ENCODE measurements at places on chromosomes 16 and 17.
A peak's percentile ranks its signal among the peaks of the same experiment; 100 is the strongest.

DNA sequence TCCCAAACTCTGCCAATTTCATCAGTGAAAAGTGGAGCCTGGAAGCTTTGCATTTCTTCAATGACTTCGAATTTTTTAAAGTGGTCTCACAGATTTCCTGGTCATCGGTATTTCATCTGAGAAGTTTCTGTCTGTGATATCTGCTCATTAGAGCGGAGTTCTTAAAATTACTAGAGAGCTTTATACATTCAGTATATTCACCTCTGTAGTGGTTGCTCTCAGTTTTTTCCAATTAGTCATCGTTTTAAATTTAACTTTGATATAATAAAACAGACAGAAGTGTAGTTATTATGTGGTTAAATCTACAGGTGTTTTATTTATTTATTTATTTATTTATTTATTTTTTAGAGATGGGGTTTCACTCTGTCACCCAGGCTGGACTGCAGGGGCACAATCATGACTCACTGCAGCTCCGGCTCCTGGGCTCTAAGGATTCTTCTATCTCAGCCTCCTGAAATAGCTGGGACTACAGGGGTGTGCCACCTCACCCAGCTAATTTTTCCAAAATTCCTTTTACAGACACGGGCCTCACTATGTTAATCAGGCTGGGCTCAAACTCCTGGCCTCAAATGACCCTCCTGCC lies 16.0 kb downstream of the ARHGAP17 start:
- no peak for DNase-seq

DNA sequence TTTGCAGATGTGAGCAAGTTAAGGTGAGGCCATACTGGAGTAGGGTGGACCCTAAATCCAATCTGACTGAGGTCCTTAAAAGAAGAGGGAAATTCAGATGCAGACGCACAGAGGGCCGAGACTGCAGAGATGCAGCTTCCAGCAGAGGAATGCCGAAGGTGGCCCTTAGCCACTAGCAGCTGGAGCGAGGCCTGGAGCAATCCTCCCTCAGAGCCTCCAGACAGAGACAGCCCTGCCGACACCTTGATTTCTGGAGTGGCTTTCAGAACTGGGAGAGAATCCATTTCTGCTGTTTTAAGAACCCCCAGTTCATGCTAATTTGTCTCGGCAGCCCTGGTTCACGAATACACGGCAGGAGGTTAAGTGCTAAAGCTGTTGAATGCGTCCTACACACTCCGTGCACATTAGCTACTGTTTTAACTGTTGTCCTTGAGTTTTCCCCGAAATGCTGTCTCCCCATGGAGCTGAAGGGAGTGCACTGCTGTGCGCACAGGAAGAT lies 135.5 kb downstream of the IRF8 start:
- DNase-seq: no peak

GRCh38 chr17:48162946-48163506 lies 55.5 kb downstream of the SNX11 start:
- DNase-seq: no peak

- DNase-seq: peak; percentile 22
These were observed 4.9 kb upstream of the IL32 start for GRCh38 chr16:3060339-3061127.

GRCh38 chr17:83194186-83194561 lies 114.8 kb downstream of the METRNL start:
- no peak for DNase-seq

DNA sequence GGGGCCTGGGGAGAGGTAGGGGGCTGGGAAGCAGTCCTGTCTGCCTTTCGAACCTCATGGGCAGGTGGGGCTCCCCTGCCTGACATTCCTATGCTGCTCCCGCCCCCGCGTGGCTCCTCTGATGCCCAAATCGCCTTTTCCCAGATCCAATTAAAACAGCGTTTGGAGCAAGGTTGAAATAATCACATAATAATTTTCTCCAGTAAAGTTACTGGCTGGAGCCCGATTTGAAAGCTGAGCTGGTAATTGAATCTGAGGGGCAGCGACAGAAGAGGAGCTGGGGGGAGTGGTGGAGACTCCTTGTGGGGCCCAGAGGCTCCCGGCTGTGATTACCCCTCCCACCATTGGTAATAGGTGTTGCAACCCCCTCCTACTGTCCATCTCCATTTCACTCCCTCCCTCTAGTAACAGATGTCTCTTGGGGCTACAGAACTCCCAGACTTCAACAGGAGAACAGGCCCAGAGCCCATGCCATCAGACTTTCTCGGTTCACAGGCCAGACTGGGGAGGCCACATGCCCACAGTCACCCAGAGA lies 38.9 kb upstream of the C1QL1 start:
- no peak for DNase-seq

GRCh38 chr17:9912121-9913099 lies 7.3 kb upstream of the RCVRN start:
- no peak for DNase-seq

- DNase-seq: no peak
These were observed 47.2 kb downstream of the YPEL2 start for GRCh38 chr17:59378675-59379074.

DNA sequence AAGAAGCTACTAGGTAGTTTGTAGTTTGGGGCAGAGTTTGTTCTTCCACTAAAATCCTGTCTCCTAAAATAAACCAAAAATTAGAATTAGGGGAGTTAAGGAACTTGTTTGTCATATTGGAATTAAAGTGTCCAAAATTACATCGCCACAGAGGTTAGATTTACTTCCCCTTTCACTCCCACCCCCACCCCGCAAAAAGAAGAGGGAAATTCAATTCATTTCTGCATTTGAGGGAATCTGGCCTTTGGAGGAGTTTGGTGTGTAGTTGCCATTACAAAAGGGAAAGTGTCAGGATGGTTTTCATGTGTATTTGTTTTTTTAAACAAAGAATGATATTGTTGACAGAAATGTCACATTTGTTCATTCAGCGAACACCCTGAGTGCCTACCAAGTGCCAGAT lies 5.8 kb downstream of the TMEM97 start:
- DNase-seq: no peak

GRCh38 chr17:48153691-48154358 lies 46.3 kb downstream of the SNX11 start:
- DNase-seq: no peak

DNA sequence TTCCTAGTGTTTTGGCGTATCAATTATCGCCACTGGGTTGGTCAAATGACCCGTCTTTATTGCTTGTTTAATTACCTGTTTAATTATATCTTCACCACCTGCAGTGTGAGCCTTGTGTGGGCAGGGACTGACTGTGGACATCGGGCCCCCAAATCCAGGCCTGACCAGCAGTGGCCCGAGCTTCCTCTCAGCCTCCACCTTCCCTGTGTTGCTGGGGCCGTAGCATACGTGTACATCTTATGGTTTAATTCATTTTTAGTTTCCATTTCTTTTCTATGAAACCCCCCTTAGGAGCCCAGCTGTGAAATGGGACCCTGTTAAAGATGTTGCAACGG lies 1.2 kb upstream of the LMF1 start:
- DNase-seq: no peak

DNA sequence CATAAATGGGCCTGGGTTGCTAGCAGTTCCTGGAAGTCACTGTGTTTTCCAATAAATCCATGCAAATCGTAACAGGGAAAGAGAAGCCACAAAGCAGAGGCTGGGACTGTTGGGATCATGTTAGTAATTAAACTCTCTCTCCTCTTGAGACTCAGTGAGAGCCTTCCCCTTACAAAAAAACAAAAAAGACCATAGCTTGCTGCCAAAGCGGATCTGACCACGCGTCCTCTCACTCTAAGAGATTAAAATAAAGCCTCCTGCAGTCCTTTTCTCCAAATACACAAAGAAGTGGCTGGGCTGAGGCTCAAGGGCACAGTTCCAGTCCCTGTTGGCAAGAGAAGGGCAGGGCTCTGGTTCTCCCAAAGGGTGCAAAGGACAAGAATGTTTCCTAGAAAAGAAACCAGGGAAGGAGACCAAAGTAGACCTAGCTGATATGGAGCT lies 38.5 kb downstream of the PIGL start:
- DNase-seq: no peak

DNA sequence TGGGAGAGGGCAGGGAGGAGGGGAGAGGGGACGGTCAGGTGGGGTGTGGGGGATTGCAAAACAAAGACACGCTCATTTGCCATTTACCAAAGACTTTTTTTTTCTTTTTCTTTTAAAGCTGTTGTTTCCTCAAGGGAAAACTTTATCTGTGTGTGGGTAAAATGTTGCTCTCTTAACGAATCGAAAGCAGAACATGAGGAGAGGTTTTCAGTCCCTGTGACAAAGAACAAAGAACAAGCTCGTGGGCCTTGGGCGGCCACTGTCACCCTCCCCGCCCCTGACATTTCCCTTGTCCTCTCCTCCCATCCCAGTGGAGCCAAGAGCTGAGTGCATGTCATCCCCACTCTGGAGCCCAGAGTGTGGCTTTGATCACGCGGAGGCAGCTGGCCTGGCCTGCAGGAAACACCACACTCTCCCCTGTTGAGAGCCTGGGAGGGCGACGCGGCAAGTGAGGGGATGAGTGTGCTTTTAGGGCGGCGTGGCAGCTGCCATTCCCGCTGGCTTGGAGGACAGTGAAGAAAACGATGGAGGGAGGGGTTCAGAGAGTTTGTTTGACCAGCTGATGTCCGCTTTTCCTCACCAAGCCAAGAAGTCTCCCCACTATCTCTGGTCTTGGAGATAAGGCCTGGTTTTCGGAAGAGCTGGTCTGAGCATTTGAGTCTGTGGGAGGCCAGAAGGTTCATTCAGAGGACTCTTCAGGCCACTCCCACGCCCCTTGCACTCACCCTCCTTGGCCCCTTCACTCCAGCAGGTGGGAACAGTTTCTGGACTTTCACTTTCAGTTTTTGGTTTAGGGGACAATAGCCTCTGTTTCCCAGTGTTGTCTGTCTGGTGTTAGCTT lies 11.4 kb downstream of the CCR7 start:
- DNase-seq: peak; percentile 38

DNA sequence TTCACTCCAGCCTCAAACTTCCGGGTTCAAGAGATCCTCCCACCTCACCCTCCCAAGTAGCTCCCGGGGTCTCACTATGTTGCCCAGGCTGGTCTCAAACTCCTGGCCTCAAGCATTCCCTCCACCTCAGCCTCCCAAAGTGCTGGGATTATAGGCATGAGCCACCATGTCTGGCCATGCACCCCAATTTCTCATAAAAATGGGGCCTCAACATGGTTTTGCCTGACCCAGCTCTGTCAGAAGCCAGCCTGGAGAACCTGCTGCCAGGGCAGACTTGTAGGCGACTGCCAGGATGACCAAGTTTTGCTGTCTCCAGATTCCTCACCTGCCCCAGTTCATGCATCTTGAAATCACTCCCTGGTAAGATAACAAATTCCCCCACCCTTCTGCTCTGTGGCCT lies 82.9 kb downstream of the AIPL1 start:
- DNase-seq: no peak

DNA sequence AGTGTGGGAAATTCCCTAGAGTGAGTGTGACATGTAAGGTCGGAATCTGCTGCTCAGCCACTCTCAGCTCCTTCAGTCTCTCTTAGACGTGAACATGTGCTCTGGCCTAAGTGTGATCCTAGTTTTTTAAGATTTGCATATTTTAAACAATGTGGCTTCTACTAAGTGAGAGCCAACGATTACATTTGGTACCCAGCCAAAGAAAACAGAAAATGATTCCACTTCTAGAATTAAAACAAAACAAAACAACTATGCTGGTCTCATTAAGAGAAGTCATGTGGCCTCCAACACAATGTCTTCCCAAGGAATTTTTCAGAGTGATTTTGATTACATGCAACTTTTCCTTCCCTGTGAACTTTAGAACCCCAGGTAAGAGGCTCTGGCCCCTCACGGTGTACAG lies 10.1 kb downstream of the TMEM238L start:
- no peak for DNase-seq

DNA sequence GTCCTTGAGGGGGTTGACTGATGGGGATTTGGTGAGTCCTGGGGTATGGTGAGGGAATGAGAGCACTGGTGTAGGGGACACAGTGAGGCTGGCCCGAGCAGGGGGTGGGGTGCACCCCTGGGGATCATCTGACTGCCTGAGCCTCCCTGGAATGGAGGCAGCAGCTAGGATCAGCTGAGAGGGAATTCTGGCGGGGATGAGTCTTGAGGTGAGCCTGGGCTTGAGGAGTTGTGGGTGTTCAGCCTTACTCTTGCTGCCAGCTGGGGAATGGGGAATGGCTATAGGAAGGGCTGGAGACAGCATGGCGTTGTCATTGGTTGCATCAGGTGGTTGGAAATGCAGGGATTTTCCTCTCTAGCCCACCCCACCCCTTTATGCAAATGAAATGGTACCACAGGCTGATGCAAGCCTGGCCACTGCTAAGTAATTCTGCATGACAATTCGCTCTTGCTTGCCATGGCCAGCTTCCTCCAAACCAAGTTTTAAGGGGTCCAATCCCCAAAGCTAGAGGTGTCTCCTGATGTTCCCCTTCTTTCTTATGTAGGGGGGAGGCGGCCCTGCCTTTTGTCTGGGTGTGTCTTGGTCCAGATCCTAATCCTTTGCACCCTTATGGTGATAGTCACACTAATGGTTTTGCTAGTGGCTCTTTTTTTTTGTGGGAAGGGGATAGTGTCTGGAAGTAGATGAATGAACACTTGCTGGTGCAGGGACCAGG lies 7.5 kb downstream of the NFE2L1 start:
- peak; percentile 79 for DNase-seq
